ENCODE measurements at places on chromosomes 7 and 10.

GRCh38 chr10:73762915-73763314 is 18.7 kb downstream of the SEC24C start:
- no peak for DNase-seq

GRCh38 chr10:117544004-117544701 is 1.6 kb downstream of the EMX2 start:
- DNase-seq: no peak

DNA sequence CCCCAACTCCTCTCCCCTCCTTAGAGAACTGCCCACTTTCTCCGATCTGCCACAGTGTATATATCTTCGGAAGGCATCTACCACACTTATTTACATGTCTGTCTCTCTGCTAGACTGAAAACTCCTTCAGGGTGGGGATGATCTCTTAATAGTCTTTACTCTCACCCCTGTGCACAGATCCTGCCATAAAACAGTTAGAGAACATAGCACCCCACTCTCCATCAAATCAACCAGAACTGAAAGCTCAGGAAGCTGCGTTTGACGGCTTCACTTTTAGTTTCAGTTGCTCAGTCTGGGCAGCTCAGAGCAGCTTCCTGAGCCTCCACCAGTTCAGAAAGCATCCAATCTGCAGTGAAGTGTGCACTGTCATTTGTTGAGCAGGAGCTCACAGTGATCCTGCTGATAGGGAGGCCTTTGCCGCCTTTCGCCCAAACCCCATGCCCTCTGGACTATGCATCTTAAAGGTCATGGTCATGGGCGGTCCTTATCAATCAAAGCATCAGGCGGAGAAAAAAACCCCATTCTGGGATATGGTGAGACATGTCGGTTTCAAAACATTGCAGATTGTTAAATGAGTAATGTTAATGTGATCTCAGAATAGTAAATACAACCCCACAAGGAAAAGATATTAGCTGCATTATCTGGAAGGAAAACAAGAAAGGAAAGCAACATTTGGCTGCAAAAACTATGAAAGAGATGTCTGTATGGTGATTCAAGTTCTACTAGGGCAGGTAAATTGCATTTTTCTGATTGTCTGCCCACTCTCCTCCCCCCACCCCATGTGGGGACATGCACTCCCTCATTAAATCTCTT is 167.1 kb upstream of the ADO start:
- DNase-seq: no peak

GRCh38 chr7:106795084-106795876 is 69.8 kb upstream of the PIK3CG start:
- DNase-seq: no peak

DNA sequence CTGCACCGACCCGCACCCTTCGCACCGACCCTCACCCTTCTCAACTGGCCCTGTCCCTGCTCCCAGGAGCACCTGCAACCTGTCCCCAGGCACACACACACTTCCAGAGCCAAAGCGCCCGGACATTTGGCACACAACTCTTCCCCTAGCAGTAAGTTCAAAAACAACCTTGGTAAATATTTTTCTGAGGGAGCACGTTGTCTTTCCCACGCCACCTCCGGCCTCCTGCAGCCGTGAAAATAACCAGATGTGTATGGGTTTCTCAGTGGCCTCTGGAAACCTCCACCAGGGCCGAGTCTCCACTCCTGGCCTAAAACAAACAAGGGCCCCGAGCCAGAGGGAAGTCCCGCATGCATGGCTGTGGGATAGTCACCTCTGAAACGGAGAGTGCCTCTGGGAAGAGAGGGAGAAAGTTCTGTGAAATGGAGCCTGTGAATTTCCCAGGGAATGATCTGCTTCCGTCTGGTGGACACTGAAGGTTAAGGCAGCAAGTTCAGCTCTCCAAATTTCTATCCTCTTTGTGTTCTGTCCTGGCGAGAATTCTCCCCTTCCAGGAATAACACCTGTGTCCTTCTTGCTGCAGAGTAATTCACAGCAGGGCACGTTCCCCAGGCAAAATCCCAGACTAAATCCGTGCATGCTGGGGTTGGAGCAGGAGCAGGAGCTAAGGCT is 15.8 kb downstream of the PODXL start:
- no peak for DNase-seq

DNA sequence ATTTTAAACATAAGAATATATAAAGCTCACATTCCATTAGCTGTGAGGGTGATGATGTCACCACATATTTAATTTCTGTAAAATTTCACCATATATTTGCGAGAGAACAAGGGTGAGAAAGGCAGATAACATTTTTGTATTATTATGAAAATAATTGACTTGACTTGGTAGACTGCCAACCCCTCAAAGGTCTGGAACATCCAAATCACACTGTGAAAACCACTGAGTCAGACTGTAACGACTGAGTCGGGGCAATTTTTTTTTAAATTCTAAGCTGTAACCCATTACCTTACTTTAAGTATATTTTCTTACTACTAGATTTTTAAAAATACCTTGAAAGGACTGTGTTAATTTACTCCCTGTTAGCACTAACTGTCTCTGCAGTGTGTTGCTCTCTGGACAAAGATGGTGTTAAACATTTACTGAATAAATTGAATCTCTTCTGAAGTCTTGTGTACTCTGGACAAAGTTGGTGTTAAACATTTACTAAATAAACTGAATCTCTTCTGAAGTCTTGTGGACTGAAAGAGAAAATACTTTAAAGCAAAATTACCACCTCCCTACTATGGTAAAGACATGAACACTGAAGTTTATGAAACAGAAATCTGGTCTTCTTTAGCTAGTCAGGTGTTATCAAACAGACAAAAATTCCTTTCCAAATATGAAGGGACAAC is 14.1 kb downstream of the PDZD8 start:
- DNase-seq: no peak

All from HL-60 (cell line).